SK-N-SH treated with all-trans-retinoic acid at 6 μM for 48 hours (cell line): ENCODE measurements at places on chromosomes 3 and 15.

GRCh38 chr3:88713233-88713691, 394.2 kb upstream of the EPHA3 start:
- ATAC-seq, result no peak

GRCh38 chr3:152071924-152072323, 196.8 kb upstream of the MBNL1 start:
- ATAC-seq, result peak; percentile 64; the same call in 2 of the 3 replicates

DNA sequence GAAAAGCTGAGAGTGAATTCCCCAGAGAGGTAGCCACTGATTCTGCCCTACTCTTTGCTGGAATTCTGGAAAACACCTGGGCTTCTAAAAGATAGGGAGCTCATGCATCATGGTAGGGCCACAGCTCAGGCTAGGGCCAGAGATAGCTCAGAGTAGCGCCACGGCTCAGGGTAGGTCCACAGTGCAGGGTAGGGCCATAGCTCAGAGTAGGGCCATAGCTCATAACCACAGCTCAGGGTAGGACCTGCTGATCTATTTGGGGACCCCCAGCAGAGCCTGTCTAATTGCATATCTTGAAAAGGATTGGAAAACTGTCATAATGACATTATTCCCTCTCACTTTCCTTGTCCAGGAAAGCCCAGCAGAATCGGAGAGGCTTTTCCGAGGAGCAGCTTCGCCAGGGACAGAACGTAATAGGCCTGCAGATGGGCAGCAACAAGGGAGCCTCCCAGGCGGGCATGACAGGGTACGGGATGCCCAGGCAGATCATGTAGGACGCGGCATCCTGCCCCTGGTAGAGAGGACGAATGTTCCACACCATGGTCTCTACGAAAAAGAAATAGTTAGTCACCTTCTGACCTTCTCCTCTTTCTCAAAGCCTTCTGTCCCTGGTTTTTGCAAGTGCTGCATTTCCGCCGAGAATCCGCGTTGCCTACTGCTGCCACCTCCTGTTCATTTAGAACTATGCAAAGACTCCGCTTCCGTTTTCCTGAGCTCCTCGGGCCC, 14.5 kb downstream of the TAGLN3 start:
- peak; percentile 88 for ATAC-seq

GRCh38 chr3:17830788-17831187, 88.4 kb upstream of the TBC1D5 start:
- no peak for ATAC-seq

- ATAC-seq, result no peak
These were observed 5.7 kb downstream of the ADAMTS17 start for GRCh38 chr15:100336061-100336460.

DNA sequence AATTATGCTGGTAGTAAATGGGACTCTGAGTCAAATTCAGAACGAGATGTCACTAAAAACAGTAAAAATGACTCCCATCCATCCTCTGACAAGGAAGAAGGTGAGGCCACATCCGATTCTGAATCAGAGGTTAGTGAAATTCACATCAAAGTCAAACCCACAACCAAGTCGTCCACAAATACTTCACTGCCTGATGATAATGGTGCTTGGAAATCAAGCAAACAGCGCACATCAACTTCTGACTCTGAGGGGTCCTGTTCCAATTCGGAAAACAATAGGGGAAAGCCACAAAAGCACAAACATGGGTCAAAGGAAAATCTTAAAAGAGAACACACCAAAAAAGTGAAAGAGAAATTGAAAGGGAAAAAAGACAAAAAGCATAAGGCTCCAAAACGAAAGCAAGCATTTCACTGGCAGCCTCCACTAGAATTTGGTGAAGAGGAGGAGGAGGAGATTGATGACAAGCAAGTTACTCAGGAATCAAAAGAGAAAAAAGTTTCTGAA, 15.1 kb upstream of the ZBTB47 start:
- ATAC-seq, result no peak

- ATAC-seq, result no peak
These were observed 3.7 kb downstream of the IQSEC1 start for GRCh38 chr3:13069495-13069894.

- no peak for ATAC-seq
These were observed 237.5 kb downstream of the P3H2 start for GRCh38 chr3:189883113-189883753.

DNA sequence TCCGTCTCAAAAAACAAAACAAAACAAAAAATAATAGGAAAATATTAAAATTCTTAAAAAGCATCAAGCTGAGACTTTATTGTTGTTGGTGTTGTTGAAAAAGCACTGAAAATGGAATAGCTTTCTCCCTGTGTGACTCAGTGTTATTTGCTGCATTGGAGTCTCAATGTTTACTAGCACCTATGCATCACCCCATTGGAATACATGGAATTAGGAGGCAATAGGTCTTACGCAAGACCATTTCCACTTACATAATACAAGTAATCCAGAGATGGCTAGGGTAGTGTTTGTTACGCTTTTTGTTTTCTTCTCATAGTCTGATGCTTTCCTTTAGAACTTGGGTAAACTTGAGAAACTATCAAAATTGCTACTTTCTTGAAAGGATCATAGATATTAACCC, 15.2 kb downstream of the GXYLT2 start:
- peak; percentile 51 for ATAC-seq

DNA sequence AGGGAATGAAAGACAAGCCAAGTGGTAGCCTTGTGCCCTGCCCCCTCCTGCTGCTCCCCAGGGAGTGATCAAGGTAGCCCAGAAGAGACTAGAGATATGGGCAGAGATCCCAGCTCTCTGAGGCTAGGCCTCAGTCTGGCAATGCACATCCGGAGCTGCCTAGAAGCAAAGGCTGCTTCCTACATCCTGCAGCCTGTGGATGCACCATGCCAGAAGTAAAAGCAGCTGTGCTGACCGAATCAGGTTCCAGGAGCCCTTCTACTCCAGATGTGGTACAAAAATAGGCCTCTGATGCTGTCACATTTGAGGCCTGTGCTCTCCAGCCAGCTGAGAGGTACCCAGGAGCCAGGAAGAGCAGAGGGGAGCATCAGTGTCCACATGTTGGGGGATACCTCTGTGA, 16.0 kb downstream of the TRAIP start:
- ATAC-seq, result no peak
